ENCODE measurements at places on chromosomes 2 and 18. TPM values are rescaled to one million over a fixed set of nuclear protein-coding genes. Genes with fewer than 3 reads are reported as not detected.

BZW1 gene
- 322 TPM for total RNA-seq

AQP12B gene
- not detected for total RNA-seq

ERMN gene
- not detected for total RNA-seq

SCG2 gene
- not detected for total RNA-seq

CROCC2 gene
- total RNA-seq, result not detected

MDH1B gene
- 38.2 TPM for total RNA-seq

CPLX4 gene
- total RNA-seq, result not detected

CCDC74B gene
- total RNA-seq, result 10.4 TPM

BCL2L11 gene
- total RNA-seq, result 21.8 TPM

VAMP8 gene
- total RNA-seq, result 5.2 TPM

MAP3K2 gene
- 69.1 TPM for total RNA-seq

DNER gene
- total RNA-seq, result 3.6 TPM

TMEM200C gene
- total RNA-seq, result 1.6 TPM

DSC2 gene
- total RNA-seq, result 0.26 TPM

DCC gene
- 3.2 TPM for total RNA-seq

AKAIN1 gene
- not detected for total RNA-seq

KANSL1L gene
- total RNA-seq, result 50.3 TPM

SPC25 gene
- total RNA-seq, result not detected

GPR35 gene
- total RNA-seq, result not detected

GATA6 gene
- 28.6 TPM for total RNA-seq

MZT2B gene
- total RNA-seq, result 184 TPM
